ENCODE measurements at places on chromosomes 4 and X. TPM values are rescaled to one million over a fixed set of nuclear protein-coding genes. Genes with fewer than 3 reads are reported as not detected.

GRCh38 chr4:164799410-164799809 lies 45.5 kb downstream of the SMIM31 start:
- DNase-seq: no peak

The IL2RG gene
- not detected for total RNA-seq

DNA sequence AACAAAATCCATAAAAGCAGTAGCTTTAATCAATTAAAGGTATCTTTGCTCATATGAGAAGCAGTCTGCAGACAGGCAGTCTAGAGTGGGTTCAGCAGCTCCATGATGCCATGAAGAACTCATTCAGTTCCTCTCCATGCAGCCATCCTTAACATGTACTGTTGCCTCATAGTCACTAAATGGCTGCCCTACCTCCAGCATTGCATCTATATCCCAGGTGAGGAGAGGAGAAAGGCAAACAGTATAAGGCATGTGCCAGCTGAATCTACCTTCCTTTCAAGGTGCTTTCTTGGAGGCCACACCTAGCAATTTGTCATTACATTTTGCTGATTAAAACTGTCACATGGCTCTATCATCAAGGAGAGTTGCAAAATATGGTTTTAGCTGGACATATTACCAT lies 13.2 kb downstream of the CFAP99 start:
- no peak for DNase-seq

DNA sequence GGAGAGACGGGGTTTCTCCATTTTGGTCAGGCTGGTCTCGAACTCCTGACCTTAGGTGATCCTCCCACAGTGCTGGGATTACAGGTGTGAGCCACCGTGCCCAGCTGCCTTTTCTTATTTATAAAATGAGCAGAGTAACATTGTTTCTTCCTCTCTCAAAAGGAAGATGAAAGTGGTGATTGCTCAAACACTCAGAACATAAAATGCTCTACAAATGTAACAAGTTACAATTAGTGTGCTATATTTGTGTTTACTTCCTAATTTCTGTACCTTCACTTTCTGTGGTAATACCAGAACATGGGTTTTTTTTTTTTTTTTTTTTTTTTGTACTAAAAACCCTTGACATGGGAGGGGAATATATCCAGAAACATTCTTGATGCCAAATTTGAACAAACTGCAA lies 197.9 kb downstream of the MGST2 start:
- no peak for DNase-seq

DNA sequence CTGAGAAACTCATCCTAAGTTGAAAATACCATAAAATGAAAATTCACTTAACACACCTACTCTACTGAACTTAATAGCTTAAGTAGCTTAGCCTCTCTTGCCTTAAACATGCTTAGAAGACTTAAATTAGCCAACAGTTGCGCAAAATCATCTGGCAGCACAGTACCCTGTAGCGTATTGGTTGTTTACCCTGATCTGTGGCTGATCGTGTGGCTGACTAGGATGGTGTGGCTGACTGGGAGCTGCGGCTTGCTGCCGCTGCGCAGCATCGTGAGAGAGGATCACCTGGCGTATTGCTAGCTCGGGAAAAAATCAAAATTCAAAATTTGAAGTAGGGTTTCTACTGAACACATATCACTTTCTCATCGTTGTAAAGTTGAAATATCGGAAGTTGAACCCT lies 6.3 kb downstream of the RUFY3 start:
- no peak for DNase-seq

DNA sequence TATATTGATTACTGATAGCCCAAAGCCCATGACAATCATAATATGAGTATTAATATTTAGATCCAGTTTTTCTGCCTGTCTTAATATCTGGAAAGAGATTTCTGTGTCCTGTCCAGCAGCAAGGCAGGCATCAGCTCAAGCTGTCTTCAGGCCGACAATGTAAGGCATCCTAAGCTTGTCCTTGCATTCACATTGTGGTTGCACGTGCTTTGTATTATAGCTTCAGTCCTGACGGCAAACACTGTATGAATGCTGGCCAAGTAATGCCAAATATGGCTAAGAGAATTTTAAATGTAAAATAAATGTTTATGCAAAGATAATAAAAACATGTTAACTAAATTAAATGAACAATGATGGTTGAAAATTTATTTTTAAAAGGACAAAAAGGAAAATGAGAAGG lies 255.7 kb upstream of the RPS6KA3 start:
- DNase-seq: no peak

The IL13RA1 gene
- 16.6 TPM for total RNA-seq

DNA sequence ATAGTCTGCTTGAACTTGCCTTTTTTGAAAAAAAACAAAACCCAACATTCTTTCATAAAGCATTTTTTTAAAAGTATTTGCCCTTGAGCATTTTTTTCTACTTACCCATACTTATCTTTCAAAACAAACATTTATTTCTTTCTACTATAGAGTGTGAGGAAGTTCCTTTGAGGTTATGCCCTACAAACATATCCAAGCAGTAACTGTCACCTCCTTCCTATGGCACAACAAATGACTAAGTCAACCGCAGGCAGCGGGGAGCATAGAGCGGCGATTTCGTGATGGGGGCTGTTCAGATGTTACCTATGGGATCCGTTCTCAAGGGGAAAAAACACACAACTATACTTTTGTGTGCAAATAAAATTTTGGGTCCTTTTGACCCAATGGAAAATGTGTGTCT lies 19.4 kb downstream of the SPRY1 start:
- DNase-seq: no peak

- no peak for DNase-seq
These were observed 23.4 kb downstream of the FBXW7 start for GRCh38 chr4:152512483-152512882.

GRCh38 chr4:185246453-185246852 lies 37.1 kb downstream of the SNX25 start:
- DNase-seq: no peak

- no peak for DNase-seq
These were observed 41.3 kb upstream of the CCKAR start for GRCh38 chr4:26531491-26532116.

GRCh38 chr4:5797866-5798265 lies 86.9 kb downstream of the EVC start:
- peak; percentile 10 for DNase-seq

The CT45A1 gene
- total RNA-seq: not detected

The LRCH2 gene
- total RNA-seq: 4.5 TPM

DNA sequence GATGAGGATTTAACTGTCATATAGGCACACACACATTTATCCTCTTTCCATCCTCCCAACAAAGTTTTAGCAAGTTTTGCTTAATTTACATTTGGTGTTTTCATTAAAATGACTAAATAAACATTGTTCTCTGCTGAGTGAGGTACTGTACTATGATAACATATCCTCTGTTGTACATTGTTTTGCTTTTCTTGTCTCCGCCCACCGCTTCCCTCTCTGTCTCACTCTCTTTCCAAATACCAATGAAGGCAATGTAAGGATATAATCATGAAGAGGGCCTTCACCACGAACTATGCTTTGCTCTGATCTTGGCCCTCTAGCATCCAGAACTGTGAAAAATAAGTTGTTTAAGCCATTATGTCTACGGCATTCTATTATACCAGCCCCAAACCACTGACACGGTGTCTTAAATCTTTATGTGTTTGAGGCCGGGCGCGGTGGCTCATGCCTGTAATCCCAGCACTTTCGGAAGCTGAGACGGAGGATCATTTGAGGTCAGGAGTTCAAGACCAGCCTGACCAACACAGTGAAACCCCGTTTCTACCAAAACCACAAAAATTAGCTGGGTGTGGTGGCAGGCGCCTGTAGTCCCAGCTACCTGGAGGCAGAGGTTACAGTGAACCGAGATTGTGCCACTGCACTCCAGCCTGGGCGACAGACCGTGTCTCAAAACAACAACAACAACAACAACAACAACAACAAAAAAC lies 65.3 kb downstream of the HPRT1 start:
- DNase-seq: no peak

DNA sequence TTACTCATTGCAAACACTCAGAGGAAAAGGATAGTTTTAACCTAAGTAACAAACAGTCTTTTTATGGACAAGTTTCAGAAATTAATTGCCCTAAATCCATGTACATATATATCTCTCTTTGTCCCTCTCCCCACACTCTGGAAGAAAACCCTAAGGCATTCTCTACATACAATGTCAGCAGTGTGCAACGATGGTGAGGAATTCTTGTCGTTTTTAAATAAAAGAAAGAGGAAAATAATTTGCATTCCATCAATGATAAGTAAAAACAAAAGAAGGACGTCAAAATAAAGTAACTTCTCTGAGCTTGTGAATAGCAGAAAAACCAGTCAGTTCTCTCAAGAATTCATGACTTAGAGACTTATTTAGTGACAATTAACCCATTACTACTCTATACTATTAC lies 550.5 kb upstream of the DIPK2B start:
- DNase-seq: no peak

GRCh38 chr4:23337292-23337691 lies 552.6 kb downstream of the PPARGC1A start:
- DNase-seq: no peak

The SORCS2 gene
- total RNA-seq: 4.9 TPM

DNA sequence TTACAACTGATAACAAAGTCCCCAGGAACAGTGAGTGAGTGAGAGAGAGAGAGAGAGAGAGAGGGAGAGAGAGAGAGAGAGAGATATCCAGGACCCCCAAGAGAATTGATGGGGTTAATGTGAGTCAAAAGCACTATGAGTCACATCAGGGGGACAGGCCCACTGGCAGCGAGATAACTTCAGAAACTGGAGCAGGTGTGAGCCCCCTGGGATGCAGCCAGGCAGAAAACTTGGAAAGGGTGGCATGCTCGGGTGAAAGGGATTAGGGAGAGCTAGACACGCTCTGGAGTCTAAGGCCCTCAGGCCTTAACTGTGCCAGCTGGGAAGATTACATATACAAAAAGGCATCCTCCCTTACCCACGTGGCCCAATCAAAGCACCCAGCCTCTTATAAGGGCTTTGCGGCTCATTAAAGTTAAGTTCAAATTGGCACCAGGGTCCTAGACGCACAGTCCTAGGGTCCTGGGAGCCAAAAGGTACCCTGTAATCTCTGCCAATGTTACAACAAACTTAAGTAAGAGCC lies 841 bp downstream of the ACOT9 start:
- DNase-seq: peak; percentile 36

GRCh38 chrX:1391707-1392375 lies at the start of gene SLC25A6:
SLC25A6 (minus strand) TSS chrX:1392113; CDS start chrX:1392009, 104 bp downstream.
- peak; percentile 100 for DNase-seq

DNA sequence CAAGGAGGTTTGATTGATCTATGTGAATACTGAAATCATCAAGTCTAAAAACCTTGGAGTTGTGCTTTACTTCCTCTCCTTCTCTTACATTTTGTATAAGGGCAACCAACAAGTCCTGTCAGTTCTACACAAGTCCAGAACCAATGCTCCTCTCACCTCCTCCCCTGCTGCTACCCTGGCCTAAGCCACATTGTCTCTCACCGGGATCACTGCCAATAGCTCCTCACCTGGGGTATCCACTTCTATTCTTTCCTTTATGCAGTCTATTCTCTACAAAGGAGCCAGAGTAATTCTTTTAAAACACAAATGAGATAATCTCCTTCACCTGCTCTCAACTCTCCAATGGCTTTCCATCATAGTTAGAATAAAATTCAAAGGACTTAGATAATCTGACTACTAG lies 13.3 kb upstream of the ARHGEF6 start:
- DNase-seq: peak; percentile 52

DNA sequence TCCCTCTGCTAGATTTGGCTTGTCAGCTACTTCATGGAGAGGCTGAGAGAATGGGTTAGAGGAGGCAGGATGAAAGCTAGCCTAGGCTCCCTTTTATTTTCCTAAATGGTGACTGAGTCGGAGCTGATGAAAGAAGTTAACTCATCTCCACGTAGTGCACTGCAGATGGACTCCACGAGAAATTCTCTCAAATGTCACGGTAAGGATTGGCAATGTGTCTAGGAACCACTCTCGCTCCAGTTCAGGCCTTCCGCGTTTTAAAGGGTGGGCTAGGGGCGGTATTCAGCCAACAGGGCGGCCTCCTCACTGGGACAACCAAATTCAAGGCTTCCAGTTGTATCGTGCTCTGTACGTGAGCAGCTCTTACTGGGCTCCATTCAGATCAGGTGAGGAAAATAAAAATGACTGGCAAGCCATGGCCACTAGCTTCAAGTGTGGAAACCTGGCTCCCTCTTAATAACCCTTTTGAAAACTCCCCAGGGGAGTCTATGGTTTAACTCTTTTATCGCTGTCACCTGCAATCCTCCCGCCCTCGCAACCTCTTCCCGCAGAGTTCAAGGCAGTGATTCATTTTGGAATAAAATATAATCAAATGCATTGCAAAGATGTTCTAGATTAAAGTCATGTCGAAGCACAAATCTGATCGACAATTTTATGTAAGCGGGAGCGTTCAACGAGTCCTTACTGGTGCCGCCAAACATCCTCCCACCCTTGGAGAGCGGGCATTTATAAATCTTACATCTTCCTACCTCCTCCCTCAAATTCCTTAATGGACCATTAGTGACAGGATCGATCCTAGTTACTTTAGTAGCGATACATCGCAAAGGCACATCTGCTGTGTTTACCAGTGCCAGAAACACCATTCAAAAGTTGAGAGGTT lies 1.2 kb downstream of the SPOCK3 start:
- DNase-seq: peak; percentile 16

GRCh38 chrX:154371017-154371788 lies 3.2 kb downstream of the FLNA start:
- DNase-seq: peak; percentile 95

DNA sequence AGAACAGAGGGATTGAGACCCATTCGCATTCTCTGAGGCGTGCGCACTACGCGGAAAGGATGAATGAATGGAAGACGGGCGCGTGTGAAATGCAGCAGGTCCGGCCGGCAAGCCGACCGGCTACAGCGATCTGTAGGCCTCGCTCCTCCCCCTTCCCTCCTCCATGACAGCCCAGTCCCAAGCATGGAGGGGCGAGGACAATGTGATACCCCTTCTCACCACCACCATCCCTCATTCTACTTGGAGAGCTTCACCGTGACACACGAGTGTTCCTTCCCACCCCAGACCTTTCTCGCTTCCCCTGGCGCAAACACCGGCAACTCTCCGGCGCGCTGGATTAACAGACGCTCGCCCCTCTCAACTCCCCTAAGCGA lies 815 bp downstream of the EIF4E start:
- DNase-seq: peak; percentile 84

- no peak for DNase-seq
These were observed 86.5 kb downstream of the FRAS1 start for GRCh38 chr4:78143634-78144033.

GRCh38 chrX:19514791-19515614 lies at the start of gene MAP3K15:
MAP3K15 (minus strand) TSS chrX:19515508; CDS start chrX:19515261, 247 bp downstream.
- peak; percentile 84 for DNase-seq

GRCh38 chr4:82792912-82793649 lies 5.5 kb downstream of the SCD5 start:
- DNase-seq: no peak

The WAS gene
- total RNA-seq: 0.67 TPM

DNA sequence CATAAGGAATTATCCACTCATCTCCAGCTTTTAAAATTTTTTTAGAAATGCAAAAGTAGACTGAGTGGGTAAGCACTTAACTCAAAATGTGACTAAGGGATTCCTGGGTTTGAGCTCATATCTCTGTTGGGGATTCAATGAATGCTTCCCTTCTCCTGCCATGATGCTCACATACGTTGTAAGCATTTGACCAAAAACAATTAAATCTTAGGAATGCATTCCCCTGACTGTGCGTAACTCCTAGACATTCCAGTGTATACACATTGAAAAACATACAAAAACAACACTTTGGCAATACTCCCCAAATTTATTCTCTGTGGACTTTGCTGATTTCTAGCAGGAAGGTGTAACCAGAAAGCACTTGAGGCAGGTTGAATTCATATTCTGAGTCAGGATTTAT lies 29.8 kb downstream of the SPANXA2 start:
- no peak for DNase-seq
